CD4-positive, alpha-beta T cell treated with Interleukin-1 beta for 1 hour (primary cell): ENCODE measurements at places on chromosomes 7 and 10.

DNA sequence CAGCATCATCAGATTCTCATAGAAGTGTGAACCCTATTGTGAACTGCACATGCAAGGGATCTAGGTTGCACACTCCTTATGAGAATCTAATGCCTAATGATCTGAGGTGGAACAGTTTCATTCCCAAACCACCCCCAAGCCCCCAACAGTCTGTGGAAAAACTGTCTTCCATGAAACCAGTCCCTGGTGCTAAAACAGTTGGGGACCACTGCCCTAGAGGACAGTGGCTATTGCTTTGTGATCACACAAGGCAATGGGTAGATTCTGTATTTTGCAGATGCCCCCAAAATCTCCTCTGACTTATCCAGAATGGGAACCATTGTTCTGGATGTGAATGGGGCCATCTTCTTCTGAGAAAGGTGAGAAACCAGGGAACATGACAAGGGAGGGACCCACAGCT, 31.1 kb upstream of the HPS1 start:
- no peak for DNase-seq

DNA sequence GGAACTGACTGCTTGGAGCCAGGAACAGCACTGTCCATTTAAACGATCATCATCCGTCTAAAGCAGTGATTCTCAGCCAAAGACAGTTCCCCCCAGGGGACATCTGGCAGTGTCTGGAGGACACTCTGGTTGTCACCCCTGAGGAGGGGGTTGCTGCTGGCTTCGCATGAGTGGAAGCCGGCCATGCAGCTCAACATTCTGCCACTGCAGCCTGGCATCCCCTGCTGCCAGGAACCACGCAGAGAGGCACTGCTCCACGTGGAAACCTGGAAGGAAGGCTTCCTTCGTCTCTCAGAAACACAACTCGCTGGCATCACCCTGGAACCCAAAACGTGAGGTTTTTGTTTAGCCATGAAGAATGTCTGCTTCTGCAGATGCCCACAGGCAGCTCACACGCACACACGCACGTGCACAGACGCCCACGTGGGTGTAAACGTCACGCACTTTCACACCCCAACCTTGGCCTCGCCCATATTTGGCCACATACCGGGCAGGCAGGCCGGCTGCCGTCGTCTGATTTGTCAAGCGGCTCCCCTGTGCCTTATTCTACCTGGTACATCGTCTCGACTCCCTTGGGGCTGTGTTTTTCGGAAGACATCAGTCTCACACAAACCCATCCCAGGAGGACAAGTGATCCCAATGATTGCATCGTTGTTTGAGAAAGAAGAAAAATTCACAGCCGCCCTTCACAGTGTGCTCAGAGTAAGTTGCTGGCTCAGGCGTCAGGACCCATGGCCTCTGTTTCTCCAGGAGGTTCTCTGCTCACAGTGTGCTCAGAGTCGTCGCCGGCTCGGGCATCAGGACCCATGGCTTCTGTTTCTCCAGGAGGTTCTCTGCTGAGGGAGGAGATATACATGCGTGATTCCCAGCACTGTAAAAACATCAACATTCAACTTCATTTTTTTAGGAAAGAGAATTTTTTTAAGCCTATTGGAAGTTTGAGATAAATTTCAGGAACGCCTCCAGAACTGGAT, 127.2 kb upstream of the PPP2R2D start:
- DNase-seq: no peak

GRCh38 chr7:136685501-136686173, 182.8 kb upstream of the CHRM2 start:
- no peak for DNase-seq

- DNase-seq: peak; percentile 80
Measured at GRCh38 chr10:123241391-123242141, 87.4 kb downstream of the BUB3 start.

DNA sequence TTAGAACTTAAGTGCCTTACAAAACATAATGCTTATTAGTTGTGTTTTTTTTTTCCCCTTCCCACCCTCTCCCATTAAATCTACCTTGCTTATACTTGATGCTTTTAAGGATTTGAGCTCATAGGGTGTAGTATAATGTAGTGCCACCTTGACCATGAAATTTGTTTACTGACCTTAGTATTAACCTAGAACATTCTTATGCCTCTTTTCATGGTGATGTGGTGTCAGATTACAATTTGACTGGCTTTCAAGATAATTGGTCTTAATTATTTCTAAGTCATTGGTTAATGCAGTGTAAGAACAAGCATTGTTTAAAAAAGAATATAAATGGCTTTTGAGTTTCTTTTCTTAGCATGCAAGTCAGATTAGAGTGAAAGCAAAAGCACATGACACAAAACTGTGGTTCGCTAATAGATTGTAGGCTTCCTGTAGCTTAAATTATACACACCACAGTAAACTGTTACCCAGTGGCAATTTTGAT, 61.8 kb downstream of the ADD3 start:
- no peak for DNase-seq

DNA sequence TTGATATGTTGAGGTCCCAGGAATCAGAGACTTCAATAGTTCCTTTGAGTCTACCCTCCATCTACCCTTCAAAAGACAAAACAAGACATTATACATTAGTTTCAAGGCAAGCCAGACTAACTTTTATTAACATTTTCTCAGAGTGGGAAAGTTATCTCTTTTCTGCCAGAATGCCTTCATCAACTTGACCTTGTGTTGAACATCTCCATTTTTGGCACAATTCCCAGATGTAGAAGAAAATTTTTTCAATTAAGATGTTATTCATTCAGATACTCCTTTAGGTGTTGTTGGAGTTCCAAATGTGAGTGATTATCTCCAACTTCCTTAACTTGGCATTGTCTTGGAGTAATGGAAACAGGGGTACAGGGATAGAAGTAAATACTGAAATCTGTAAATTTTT, 59.1 kb downstream of the NRF1 start:
- DNase-seq: no peak

GRCh38 chr7:98137134-98137825, 30.6 kb downstream of the LMTK2 start:
- DNase-seq: no peak

DNA sequence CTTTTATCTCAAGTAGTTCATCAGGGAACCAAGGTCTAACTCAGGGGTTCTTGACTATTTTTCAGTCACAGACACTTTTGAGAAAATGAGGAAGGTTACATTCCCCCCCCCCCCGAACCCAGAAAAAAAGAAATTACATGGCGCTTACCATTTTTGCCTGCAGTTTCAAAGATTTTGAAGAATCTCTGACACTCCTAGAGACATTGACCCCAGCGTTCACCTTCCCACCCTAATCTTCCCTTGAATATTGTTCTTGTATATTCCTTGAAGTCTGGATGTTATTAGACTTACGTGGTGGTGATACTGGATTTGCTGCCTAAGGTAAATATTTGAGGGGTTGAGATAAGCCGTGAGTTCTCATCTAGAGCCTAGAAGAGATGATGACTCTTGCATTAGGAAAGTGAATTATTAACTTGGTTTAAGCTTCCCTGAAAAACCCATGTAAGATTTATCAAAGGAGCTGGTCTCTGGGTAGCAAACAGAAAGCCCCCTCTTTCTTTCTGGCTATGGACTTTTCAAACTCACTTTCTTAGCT, 245.7 kb upstream of the FOXK1 start:
- DNase-seq: no peak

GRCh38 chr10:104336821-104337467, 1.3 kb downstream of the ITPRIP start:
- no peak for DNase-seq

DNA sequence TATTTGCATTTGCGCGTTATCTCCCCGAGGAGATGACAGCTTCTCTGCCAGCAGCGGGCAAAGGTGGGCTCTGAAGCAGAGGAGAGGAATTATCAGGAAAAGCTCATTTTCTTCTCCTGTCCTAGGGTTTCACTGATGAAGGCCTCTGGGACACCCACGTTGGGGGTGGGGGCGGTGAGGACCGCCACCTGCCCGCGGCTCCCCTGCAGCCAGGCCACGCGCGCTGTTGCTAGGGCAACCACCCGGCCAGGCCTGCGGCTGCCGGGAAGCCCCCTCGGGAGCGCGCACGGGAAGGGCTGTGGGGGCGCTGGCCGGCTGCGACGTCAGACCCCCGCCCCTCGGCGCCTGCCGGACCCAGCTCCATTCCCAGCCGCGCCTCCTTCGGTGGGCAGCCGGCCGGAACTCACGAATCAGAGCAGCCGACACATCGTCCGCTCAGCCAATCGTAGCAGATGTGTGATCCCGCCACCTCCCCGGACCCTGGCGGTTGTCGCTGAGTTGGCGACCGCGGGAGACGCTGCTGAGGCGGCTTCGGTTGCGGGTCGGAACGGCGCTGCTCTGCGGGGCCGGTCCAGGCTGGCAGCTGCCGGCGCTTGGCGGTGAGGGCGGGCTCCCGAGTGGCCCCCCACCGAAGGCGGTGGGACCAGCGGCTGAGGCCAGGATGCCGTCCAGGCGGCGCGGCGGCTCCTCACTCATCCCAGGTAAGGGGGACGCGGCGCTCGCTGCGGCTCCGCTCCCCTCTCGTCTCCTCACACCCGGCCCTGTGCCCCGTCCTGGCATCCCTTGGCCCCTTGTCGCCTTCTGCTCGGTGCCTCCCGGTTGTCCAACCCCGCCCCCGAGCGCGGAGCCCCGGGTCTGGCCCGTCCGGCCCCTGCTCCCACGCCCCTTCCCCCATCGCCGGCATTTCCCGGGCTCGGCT, at the start of gene TPST1:
TSS of gene TPST1 (plus strand) at position 513 of the 919 bp plus-strand sequence. CDS start 35,092 bp downstream, outside the sequence.
- peak; percentile 90 for DNase-seq

DNA sequence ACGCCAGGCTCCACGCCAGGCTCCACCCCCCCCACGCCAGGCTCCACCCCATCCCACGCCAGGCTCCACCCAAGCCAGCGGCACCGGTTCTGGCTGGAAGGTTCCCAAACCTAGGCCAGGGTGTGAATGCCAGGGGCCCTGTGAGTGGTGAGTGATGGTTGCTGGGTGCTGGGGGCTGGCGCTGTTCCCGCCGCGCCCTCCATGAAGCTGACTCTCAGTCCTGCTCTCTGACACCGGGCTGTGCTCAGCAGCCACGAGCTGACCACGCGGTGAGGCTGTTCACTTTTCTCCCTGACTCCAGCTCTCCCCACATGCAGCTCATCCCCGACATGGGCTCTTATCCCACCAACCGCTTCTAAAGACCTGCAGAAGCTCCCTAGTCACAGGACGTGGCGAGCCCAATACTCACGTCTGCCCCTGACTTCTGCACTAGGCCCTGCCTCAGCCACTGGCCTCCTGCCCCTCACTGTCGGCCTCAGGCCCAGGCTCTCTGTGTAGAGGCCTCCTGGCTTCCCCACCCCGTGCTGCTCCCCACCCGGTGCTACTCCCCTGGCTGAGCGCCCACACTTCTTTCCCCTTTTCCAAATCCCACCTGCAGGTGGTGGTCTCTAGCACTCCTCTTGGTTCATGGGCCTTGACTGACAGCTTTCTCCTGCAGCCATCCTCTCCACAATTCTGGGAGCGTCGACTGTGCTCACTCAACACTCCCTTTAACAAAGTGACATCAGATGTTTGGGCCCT, 603.0 kb downstream of the PTPRN2 start:
- no peak for DNase-seq

DNA sequence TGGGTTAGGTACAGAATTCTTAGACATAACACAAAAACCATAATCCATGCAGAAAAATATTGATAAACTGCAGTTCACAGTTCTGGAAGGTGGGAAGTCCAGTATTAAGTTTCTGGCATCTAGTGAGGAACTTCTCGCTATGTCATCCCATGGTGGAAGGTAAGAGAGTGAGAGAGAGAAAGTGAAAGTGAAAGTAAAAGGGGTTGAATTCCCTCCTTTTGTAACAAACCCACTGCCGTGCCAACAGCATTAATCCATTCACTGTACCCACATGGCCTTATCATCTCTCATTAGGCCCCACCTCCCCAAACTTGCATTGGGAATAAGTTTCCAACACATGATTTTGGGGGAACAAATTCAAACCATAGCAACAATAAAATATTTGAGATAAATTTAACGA, 17.1 kb downstream of the ZNF485 start:
- DNase-seq: peak; percentile 38

DNA sequence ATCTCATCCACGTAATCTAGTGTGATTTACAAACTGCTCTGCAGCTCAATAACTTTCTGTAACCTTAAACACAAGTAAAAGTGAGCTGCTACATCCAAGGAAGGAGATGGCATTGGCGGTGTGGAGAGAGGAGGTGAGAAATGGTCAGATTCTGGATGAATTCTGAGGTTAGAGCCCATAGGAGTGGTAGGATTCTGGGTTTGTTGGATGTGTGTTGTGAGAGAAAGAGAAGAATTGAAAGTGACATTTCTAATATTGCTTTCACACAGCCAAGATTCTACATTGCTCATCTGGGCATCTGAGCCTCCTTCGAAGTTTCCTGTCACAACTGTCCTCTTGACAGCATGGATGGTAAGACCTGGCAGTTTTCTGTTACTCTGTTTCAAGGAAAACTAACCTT, 2.5 kb downstream of the MCM10 start:
- no peak for DNase-seq
